ENCODE measurements at places on chromosomes 12 and 14. TPM values are rescaled to one million over a fixed set of nuclear protein-coding genes. Genes with fewer than 3 reads are reported as not detected.

Gene C12orf50
- not detected for total RNA-seq

Gene AKAP6
- total RNA-seq, result 23.2 TPM

GRCh38 chr14:32934073-32934880, 4.4 kb upstream of the NPAS3 start:
- no peak for DNase-seq

- no peak for DNase-seq
These were observed 36.1 kb upstream of the PRICKLE1 start for GRCh38 chr12:42625611-42626010.

Gene KLC1
- 217 TPM for total RNA-seq

Gene B4GALNT1
- 18.7 TPM for total RNA-seq
